ENCODE measurements at places on chromosomes 7 and 10. TPM values are rescaled to one million over a fixed set of nuclear protein-coding genes. Genes with fewer than 3 reads are reported as not detected.

The SRRM3 gene
- total RNA-seq, result not detected

The EMX2 gene
- total RNA-seq, result not detected

The NPY4R gene
- not detected for total RNA-seq

The C10orf67 gene
- 2.0 TPM for total RNA-seq

The AVPI1 gene
- 1.5 TPM for total RNA-seq

The CCL26 gene
- total RNA-seq, result not detected

The CDK5 gene
- 10.1 TPM for total RNA-seq

DNA sequence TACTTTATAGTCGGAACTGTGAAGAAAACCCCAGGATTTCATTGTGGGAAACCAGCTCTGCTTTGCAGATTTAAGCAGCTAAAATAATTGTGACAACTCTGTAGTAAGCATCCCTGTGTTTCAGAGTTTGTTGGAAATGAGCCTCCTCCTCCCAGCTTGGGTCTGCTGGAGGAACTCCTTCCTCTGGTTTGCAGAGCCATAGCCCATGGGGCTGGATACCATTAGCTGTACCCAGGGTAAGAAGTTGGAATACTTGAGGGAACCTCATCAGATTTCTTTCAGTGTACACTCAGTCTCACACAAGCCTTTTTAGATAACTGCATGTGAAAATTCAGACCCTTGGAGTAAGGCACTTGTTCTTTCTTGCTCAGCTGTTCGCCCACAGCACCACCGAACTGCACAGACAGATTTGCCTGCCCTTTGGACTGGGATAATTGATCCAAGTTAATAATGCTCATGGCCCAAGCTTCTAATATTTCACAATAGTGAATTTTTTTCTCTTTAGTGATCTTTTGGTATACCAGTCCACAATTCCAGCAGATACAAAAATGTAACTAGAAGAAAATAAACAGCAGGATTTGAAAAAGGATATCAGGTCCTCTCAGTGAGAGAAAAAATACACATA is 467.4 kb upstream of the FZD8 start:
- no peak for DNase-seq

- DNase-seq, result no peak
These were observed 948 bp downstream of the TMEM229A start for GRCh38 chr7:124031919-124032318.

GRCh38 chr7:133290676-133291333 is 37.9 kb downstream of the EXOC4 start:
- peak; percentile 5 for DNase-seq

DNA sequence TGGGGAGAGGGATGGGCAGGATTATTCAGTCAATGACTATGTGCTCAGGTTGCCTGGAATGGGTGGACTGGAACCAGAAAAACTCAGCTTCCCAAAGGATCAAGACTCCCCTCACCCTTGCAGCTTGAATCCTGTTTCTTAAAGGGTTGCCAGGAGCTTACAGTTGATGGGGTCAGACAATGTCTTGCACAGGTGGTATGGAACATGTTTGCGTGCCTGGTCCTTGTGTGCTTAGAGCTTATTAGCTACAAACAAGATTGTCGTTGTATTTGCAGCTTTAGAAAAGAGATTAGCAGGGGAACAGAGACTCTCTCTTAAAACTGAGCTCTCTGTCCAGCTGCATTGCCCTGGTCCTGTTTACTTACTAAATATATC is 56.9 kb downstream of the PRR15 start:
- DNase-seq, result no peak

DNA sequence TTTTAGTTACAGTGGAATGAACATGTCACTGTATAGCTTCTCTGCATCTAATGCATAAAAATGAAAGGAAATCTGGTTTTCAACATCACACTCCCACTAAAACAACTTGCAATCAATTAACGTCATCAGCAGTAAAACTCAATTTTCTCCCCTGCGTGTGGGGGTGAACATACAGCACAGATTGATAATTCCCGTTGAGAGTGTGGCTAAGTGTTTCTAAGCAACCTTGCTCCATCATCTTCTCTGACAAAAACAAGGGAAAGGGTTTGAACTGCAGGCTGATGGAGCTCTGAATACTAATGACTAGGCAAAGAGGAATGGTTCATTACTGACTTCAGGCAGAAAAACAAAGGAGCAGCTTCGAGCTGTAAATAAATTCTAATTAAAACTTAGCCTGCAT is 238.3 kb downstream of the PARD3 start:
- no peak for DNase-seq

DNA sequence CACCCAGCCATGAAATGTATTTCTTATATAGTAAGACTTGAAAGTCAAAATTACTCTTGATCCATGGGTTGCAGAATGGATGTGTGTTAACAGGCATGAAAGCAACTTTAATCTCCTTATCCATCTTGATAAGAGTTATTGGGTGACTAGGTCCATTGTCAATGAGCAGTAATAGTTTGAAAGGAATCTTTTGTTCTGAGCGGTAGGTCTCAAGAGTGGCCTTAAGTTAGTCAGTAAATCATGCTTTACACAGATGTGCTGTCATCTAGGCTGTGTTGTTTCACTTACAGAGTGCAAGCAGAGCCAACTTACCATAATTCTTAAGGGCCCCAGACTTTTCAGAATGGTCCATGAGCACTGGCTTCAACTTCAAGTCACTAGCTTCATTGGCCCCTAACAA is 51.2 kb downstream of the KIAA1549 start:
- DNase-seq, result no peak

GRCh38 chr10:28730031-28730778 is 52.9 kb downstream of the BAMBI start:
- DNase-seq, result no peak

GRCh38 chr7:71145906-71146901 is 14.3 kb downstream of the GALNT17 start:
- DNase-seq, result no peak

DNA sequence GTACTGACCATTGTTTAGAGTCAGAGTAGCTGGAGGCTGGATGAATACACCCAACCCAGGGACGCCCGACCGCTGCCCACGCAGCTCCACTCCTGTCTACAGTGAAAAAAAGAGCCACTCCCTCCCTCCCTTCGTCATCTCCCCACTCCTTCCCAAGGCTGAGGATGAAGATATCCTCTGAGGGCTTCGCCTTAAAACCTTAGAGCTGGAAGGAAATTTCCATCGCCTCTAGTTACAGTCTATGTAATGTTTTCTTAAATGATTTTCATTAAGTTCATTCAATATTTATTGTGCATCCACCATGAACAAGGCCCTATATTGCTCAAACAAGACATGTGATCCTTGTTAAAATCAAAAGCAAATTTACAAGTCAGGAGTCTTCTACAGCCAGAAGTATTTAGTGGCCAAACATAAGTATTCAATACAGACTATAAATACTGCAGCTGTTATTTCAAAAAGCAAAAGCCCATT is 11.3 kb upstream of the SLIT1 start:
- DNase-seq, result no peak

- DNase-seq, result no peak
These were observed 16.8 kb upstream of the CRYGN start for GRCh38 chr7:151456782-151457181.
